ENCODE measurements at places on chromosomes 7 and 10.

- peak; percentile 28 for DNase-seq
These were observed 203.1 kb upstream of the AUTS2 start for GRCh38 chr7:69395061-69395714.

GRCh38 chr10:110914431-110914830, 4.5 kb downstream of the BBIP1 start:
- DNase-seq: no peak

DNA sequence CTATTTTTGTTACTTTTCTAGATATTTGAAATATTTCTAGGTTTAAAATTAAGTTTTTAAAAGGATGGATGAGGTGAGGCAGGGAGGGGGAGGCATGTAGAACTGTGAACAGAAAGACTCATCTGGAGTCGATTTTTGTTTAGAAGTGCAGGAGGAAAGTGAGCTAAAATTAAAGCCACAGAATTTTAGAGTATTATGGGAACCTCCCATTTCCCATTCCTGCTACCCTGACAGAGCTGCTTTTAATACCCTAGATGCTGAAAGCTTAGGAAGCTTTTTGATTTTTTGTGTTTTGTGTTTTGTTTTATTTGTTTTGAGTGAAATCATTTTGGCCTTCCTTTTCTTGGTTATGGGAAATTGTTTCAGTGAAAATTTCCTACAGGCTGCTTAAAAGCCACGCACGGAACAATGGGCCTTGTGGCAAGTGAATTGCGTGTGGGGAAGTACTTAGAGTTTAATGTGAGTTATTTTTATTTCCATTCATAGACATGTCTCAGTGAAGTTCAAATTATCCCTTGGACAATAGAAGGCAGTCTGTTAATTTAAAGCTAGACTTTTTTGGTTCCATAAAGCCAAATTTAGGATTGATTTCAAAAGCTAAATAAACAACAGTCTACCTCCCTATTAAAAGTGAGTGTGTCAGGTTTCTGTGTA, 102.0 kb upstream of the HDAC9 start:
- no peak for DNase-seq

DNA sequence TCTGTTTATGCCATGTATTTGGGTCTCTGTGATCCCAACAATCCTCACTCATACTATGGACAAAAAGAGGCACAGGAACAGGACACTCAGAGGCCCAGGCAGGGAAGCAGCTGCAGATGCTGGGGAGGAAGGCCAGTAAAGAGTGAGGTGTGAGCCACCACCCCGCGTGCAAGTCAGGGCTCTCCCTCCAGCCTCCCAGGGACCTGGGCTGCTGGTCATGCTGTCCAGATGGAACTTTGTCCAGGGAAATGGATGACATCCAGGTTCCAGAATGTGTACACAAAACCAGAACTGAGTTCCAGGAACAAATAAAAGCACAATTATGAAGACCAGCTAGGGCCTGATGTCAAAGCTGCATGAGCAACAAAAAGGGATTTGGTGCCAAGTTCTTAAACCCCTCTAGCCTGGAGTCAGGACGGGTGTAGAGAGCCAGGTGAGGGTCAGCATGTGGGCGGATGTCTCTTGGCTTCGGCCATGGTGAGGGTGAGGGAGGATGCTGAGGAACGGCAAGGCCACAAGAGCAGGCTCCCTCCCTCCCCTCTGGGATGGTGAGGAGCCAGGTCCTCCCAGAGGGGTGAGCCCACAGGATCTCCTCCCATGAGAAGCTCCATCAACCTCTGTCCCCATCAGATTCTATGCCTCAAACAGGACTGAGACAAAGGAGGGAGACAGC, 739.7 kb downstream of the PARD3 start:
- no peak for DNase-seq

DNA sequence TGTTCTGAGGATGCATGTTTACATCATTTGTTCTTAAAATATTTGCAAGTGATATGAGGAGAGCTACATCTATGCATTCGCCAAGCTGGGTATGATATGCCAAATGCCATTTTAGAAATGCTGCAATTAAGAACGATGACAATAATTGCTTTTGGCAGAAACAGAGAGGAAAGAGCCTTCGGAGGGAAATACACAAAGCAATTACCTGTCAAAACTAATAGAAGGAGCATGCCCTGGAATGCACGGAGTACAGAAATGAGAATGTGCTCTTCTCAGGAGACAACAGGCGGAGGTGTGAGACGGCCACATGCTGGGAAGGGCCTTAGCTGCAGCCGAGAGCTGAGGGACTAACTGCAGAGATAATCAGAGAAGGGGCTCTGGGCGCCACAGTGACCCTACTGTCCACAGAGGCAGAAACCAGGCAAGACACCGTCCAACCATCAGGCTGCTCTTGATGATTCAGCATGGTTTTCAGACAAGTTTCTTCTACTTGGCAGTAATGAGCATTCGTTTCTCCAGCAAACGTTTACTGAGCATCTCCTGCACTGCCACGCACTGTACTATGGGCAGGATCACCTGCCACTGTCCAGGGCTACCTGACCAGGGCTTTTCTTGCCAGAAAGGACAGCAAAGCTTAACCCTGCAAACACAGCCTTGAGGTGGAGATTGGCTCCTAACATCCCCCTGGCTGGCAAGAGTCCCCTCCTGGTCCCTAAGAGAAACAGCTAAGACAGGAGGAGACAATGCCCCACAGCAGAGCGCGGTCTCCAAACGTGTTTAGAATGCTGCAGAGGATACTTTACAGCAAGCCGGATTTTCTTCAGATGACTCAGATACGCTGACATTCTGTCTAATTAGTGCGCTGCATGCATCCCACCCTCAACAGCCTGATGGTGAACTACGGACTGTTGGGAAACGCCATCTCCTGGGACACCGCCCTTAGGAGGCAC, 18.1 kb downstream of the VIPR2 start:
- no peak for DNase-seq

- no peak for DNase-seq
These were observed 239.9 kb downstream of the CAMK1D start for GRCh38 chr10:12589291-12589690.

GRCh38 chr7:77824636-77825035, 26.1 kb downstream of the PHTF2 start:
- no peak for DNase-seq

DNA sequence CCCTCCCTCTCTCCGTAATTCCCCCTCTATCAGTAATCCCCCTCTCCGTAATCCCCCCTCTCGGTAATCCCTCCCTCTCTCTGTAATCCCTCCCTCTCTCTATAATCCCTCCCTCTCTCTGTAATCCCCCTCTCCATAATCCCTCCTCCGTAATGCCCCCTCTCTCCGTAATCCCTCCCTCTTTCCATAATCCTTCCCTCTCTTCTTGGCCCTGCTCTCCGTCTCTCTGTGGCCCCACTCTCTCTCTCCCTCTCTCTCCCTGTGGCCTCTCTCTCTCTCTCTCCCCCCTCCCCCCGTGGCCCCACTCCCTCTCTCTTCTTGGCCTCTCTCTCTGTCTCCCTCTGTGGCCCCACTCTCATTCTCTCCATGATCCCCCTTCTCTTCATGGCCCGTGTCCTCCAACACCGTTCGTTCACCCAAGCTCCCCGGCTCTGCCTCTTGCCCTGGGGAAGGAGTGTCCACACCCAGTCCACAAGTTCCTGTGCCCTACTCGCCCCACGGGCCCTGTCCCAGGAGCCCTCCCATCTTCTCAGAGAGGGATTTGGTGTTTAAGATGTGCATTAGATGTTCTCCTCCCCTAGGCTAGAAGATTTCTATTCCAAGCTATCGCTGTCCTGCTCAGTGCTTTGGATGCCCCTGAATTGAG, 19.8 kb downstream of the SHH start:
- DNase-seq: no peak

- DNase-seq: no peak
These were observed 28.5 kb downstream of the BTBD16 start for GRCh38 chr10:122299423-122300075.

GRCh38 chr7:25031432-25031831, 51.5 kb upstream of the OSBPL3 start:
- no peak for DNase-seq

DNA sequence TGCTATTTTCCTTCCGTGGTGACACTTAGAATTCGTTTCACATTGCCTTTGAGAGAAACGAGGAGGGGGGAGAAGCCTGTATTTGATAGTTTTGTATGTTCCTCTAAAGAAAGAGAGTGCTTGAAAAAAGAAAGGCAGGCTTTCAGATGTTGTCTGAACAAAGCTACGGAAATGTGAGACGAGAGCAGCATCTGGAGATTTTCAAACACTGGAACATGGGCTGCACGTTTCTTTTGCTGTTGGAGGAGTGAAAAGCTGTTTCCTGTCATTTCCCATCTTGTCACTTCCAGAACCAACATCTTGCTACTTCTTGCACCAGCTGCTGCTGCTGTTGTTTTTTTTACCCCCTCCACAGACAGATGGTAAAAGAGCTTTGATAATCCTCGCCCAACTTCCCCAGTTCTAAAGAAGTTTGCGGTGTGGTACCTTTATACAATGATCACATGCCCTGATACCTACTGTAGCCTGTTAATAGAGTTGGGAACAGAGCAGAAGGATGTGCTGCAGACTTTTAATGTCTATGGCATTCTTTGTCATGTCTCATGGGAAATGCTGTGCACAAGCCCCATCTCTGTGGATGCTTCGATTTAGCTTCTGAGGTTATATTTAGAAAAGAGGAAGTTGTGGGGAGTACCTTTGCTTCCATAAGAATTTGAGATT, 408.1 kb downstream of the AUTS2 start:
- peak; percentile 77 for DNase-seq

GRCh38 chr7:37984750-37985390, 64.4 kb downstream of the EPDR1 start:
- DNase-seq: no peak

GRCh38 chr7:39102234-39102633, 124.5 kb downstream of the POU6F2 start:
- DNase-seq: no peak

DNA sequence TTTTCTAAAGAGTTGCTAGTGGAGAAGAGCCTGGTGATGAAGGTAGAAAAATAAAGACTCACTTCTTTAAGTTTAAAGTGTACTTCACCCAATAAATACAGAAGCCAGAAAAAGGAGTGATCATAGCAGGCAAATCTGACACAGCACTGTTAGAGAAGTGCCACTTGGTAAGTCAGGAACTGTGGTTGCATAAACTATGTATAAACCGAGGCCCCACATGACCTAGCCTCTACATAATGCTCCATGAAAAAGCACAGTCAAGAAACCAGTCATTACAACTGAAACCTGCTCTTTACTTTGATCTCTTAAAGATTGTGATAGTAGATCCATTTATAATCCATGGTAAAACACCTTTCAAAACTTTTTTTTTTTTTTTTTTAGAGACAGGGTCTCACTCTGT, 172.1 kb upstream of the PHYHIPL start:
- no peak for DNase-seq

DNA sequence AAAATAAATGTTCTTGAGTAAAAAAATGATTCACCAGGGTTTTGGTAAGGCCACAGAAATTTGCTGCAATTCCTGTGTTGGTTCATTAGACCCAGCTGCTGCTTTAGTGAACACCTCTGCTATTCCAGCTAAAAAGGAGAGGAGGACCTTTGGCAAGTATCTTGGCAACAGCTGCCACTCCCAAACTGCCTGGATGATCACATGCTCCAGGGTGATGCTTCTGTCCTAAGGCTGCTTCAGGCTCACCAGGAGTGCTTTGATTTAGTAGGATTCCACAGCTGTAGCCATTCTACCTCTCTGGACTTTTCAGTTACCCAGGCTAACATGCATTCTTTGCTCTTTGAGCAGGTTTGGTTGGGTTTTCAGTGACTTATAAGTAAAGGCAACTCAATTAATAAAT, 82.6 kb upstream of the NPVF start:
- no peak for DNase-seq

- DNase-seq: no peak
These were observed 44.5 kb upstream of the MRPS16 start for GRCh38 chr10:73296946-73297345.

DNA sequence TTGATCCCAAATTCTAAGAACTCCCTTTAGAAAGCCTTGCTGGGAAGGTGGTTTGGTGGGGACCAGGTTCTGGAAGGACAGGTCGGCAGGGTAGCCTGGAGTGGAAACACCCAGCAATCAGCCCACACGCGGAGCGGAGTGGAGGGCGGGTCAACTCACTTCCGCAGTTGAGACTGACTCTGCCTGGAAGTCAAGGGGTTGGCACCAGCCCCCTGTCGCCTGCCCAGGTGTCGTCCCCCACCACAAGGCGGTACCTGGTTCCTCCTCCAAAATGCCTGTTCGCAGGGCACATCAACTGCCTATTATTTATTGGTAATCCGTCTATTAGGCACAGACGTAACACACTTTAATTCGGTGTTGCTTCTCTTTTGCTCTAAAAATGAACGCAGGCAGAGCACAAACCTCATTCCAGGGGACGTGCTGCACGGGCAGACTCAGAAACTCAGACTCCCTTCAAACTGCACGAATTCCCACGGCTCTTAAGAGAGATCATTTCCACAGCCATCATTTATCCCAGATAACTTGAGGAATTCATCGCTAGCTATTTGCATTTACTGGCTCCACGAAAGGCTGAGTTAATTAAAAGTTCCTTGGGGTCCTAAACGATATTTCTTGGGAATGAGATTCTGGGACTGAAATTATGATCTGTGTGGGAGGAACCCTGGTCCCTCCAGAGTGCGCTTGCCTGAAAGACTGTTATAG, 248.2 kb upstream of the PPP2R2D start:
- DNase-seq: no peak

DNA sequence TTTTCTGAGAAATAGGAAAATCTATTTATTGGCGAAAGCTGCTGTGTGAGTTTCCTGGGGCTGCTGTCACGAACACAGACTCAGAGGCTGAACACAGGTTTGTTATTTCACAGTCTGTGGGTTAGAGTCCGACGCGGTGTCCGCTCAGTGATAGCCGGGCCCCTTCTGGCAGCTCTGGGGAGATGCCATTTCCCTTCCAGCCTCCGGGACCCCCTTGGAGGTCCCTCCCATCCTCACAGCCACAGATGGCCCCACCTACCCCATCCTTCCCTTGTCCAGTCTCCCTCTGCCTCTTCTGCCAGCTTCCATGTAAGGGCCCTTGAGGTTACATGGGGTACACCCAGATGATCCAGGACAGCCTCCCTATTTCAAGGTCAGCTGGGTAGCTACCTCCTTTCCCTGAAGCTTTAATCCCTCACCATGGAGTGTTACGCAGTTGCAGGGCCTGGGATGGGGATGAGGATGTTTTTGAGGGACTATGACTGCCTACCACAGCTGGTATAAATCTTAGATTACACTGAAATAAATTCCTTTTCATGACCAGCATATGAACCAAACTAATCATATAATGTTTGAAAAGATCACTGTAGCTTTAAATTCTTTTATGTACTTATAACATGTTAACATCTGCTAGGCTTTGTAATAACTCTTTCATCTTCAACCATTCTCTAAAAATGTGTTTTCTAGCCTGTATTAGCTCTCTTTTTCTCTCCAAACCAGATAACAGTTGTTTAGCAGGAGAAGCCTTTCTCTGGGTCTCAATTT, 98.5 kb downstream of the WDR37 start:
- DNase-seq: no peak

Data from GDM1 (cell line).